ENCODE measurements at places on chromosomes 3 and 15. TPM values are rescaled to one million over a fixed set of nuclear protein-coding genes. Genes with fewer than 3 reads are reported as not detected.

The NPAP1 gene
- total RNA-seq = not detected

The C3orf70 gene
- 20.4 TPM for total RNA-seq

The TGM4 gene
- total RNA-seq = not detected

The PAQR9 gene
- total RNA-seq = not detected

The PDZRN3 gene
- 86.3 TPM for total RNA-seq

The EPHB1 gene
- total RNA-seq = 3.6 TPM

The ABI3BP gene
- total RNA-seq = 389 TPM

The SLC6A1 gene
- 2.3 TPM for total RNA-seq

The MDFIC2 gene
- not detected for total RNA-seq

The GABRR3 gene
- not detected for total RNA-seq

The NEO1 gene
- total RNA-seq = 31.4 TPM

The TM6SF1 gene
- 11.3 TPM for total RNA-seq

The LDHAL6B gene
- total RNA-seq = not detected

The PARP9 gene
- total RNA-seq = 41.9 TPM

The FAM219B gene
- 88.4 TPM for total RNA-seq

The GXYLT2 gene
- 20.4 TPM for total RNA-seq

The FBXO40 gene
- total RNA-seq = 0.13 TPM

The RTP1 gene
- total RNA-seq = 0.16 TPM

The BCHE gene
- 1.9 TPM for total RNA-seq

The C3orf49 gene
- total RNA-seq = not detected

The ST8SIA2 gene
- total RNA-seq = not detected

GRCh38 chr3:32414522-32415202 is 23.0 kb downstream of the CMTM7 start:
- no peak for DNase-seq

DNA sequence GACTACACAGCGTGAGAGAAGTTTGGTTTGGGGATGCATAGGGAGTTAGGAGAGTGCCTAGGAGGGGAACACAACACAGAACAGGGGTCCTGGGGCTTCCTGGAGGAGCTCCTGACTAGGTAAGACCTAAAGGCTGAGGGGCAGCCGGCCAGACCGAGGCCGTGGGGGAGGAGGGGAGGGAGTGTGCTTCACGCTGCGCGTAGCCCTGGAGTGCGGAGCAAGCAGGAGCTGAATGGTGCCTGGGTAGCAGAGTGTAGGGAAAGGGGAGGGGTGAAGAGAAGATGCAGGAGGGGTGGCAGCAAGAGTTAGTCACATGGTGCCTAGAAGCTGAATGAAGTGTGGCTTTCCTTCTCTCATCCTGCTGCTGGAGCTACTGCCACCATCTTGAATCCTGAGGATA is 32.4 kb upstream of the HHATL start:
- no peak for DNase-seq

- peak; percentile 85 for DNase-seq
Measured at GRCh38 chr15:78000091-78000926, 77.2 kb downstream of the TBC1D2B start.

DNA sequence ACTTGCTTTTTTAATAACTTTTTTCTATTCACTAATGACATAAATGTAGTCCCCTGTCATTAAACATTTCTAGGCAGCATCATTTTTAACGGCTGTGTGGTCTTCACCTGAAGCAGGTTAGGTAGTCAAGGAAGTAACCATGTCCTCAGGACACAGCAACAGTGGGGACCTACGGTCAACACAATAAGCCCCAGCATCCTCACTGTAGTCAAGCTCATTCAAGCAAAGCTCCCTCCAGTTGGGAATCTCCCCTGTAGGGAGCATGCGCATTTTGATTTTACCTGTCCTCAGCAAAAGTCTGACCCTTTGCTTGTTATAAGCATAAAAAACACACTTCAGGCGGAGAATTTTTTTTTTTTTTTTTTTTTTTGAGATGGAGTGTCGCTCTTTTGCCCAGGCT is 151.4 kb downstream of the SHQ1 start:
- no peak for DNase-seq

- DNase-seq = no peak
Measured at GRCh38 chr15:79372428-79372827, 59.7 kb upstream of the MINAR1 start.

DNA sequence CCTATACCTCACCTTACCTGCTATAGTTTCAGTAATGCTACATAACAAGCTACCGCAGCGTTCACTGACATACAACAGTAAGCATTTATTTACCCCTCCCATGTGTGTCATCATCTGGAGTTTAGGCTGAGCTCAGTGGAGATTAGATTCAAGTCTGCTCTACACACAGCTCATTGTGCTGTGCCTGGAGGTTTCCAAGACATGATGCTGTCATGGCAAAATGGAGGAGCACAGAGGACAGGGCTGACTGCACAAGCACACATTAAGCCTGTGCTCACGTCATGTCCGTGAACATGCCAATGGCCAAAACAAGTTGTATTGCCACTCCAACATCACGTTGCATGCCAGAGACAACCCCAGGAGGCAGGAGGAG is 333.8 kb upstream of the TRIM42 start:
- no peak for DNase-seq

GRCh38 chr3:189629803-189630455 is 1.3 kb upstream of the TP63 start:
- peak; percentile 60 for DNase-seq

- DNase-seq = no peak
Measured at GRCh38 chr3:11668243-11669235, 24.8 kb upstream of the VGLL4 start.

- no peak for DNase-seq
Measured at GRCh38 chr15:71091601-71092000, 23.7 kb upstream of the THSD4 start.

DNA sequence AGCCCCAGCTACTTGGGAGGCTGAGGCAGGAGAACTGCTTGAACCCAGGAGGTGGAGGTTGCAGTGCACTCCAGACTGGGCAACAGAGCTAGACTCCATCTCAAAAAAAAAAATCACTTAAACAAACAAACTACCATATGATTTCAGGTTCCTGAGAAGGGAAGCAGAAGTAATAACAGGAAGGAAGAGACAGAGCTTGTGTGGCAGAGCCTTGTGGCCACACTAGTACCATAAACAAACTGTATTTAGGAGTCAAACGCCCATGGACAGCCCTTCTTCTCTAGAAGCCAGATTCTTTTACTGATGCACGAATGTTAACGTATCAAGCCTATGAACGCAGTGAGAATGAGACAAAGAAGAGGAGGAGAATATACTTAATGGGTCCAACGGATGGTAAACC is 12.0 kb downstream of the MTMR10 start:
- no peak for DNase-seq

DNA sequence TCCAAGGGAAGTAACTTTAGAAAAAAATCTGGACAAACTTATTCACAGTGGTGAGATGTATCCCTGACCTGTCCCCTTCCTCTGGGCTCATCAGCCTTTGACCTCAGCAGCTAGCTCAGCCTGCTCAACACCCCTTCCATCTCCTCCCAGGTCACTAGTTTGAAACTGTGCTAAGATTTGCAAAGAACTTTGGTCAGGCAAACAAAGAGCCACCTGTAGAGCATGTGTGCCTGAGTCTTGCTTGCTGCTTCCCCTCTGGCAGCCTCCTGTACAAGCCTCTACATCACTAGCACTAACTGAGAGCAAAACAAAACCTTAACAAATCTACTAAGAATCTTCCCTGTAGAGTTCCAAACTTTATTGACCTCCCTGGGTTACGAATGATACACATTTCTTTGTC is 43.9 kb downstream of the NR1I2 start:
- DNase-seq = no peak

- no peak for DNase-seq
Measured at GRCh38 chr3:4504340-4505261, 11.5 kb downstream of the ITPR1 start.

DNA sequence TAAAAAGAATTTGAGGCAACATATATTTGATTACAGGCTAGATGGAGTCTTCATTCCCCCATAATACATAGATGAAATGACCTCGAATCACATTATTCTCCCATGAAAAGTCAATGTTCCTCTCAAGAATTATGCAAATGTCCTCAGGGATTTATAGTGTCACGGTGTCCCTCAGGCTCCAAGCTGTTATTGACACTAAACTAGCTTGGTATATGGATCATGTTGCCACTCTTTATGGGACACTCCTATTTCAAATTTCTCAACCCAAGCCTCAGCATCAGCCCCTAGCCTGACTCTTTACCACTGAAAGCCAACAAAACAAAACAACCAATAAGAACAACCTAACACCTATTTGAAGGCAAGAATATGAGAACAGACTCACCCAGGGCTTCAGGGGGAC is 139.8 kb downstream of the TPRG1 start:
- DNase-seq = no peak

DNA sequence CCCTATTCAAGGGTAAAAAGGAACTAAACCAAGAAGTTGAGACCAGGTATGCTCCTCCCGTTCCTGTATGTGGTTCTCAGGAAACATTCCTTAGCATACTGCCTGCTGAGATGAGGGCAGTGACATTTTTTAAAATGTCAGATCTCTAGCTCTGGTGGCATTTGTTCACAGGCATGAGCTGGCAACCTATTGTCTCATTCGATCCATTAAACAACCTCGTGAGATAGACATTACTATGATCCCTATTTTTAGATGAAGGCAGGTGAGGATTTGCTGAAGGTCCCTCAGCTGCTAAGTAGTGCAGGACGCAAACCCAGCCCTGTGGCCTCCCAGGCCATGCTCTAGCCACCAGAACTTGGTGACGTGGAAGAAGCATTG is 74.9 kb downstream of the SIDT1 start:
- no peak for DNase-seq

- DNase-seq = no peak
Measured at GRCh38 chr15:67145710-67146109, 80.3 kb downstream of the SMAD3 start.

- DNase-seq = no peak
Measured at GRCh38 chr3:183018421-183019192, 38.3 kb upstream of the DCUN1D1 start.

DNA sequence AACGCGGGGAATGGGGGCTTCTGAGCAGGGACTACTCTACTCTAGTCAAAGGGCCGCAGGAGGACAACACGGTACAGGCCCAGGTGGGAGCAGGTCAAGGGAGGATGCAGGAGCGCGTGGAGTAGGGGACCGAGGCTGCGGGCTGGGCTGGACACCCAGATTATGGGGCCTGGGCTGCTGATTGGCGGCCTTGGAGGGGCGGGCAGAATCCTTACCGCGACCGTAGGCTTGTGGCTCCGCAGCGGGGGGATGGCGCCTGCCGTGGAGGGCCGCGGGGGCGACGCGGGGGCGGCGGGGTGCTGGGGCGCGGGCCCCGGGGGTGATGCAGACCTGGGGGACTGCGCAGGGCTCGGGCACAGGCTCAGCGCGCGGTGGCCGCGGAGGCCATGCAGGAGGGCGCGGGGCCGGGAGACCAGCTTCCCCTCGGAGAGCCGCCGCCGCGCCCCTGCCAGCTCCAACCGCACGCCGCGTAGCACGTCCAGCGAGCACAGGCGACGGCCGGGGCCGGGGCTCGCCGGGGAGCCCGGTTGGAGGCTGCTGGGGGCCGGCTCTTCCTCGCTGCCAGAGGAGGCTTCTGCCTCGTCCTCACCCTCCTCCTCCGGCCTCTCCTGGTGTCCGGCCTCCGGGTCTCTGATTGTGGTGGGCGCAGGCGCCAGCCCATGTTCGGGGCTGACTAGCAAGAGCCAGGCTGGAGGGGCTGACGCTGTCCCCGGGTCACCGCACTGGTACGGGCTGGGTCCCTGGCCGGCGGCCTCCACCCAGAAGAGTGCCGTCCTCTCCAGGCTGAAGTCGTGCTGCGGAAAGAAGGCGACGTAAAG is 12.9 kb downstream of the UBAP1L start:
- DNase-seq = no peak

GRCh38 chr15:65303687-65304380 is 643 bp upstream of the RNU5B-1 start:
- peak; percentile 70 for DNase-seq

- peak; percentile 67 for DNase-seq
Measured at GRCh38 chr3:127170814-127171213, 22.1 kb upstream of the PRR23E start.

DNA sequence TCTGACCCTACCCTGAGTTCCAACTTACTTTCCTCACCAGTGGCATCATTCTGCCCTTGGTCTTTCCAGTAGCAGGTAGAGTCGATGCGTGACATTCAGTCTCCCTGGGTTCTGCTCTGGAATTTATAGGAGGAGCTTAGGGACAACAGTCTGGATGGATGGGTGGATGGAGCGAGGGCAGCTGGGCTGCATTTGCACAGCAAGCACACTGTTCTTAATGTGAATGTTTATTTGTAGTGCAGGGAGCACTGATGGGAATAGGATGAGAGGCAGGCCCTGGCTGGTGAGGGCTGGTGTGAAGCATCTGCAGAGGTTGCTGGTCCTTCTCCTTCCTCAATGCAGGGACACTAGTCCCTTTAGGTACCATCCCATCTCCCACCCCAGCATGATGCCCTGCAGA is 176.2 kb downstream of the EPHB1 start:
- no peak for DNase-seq
